GM06990 (cell line): ENCODE measurements at places on chromosomes 2 and 18.

GRCh38 chr2:212549941-212550340 lies 11.3 kb upstream of the ERBB4 start:
- DNase-seq: no peak

DNA sequence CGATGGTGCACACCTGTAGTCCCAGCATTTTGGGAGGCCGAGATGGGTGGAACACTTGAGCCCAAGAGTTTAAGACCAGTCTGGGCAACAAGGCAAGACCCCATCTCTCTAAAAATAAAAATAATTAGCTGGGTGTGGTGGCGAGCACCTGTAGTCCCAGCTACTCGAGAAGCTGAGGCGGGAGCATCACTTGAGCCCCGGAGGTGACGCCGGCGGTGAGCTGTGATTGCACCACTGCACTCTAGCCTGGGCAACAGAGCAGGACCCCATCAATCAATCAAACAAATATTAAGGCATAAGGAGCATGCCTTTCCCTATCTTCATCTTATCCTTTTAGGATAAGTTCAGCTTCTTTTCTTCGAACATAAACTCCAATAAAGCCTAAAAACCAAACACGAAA lies 1.1 kb downstream of the WDSUB1 start:
- peak; percentile 7 for DNase-seq

DNA sequence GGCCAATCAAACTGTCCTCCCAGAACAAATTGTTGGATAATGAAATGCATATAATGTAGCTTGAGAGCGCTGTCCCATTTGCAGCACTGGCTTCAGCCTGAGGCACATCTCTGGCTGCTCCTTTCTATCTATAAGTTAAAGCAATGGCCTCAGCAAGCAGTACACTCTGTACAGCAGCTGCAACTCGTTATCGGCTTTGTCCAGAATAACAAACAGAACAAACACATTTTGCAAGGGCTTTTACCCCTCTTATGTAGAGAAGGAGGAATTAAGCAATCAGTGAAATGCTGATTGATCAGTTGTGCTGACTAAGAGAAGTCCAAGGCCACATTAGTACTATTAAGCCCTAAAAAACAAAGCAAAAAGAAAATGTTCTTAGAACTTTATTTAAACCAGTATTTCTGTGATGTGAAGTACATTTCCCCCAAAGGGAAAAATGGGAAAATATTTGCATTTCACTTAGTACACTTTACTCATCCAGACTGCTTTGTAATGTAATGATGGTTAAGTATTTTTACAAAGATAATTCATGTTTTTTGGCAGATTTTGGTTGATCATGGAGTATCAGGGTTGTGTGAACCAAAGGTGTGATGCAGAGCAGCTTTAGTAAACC lies 15.0 kb upstream of the CPS1 start:
- no peak for DNase-seq

DNA sequence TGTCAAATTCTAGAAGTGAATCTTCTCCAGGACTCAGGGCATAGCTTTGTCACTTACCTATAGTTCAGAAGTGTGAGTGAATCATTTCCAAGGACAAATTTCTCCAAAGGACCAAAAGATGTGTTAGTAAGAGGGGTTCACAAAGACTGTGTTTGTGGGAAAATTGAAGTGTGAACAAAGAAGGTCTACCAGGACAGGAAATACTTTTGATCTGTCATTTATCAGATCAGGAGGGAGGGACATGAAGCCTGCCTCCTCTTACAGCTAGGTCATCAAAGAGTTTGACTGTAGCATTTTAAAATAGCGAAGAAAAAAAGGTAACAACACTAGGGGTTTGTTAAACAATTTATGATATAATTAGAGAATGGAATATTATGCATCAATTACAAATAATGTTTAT lies 2.0 kb upstream of the CD28 start:
- no peak for DNase-seq

- DNase-seq: no peak
These were observed 314.7 kb downstream of the METTL4 start for GRCh38 chr18:2256577-2256976.
